Lower lobe of right lung (tissue), 2 donors: ENCODE measurements at places on chromosomes 5 and 9. TPM values are rescaled to one million over a fixed set of nuclear protein-coding genes. Genes with fewer than 3 reads are reported as not detected.

Gene ZNF366
- 13.6 TPM for total RNA-seq

Gene SLC4A9
- total RNA-seq, result 0.32 TPM

Gene PCDHB11
- 2.7 TPM for total RNA-seq

Gene IL33
- 47.8 TPM for total RNA-seq

Gene EGFLAM
- total RNA-seq, result 2.4 TPM
